ENCODE measurements at places on chromosomes 16 and 17. TPM values are rescaled to one million over a fixed set of nuclear protein-coding genes. Genes with fewer than 3 reads are reported as not detected.

Gene NACA2
- not detected for total RNA-seq

Gene CENPX
- total RNA-seq: 85.2 TPM

Gene MEOX1
- total RNA-seq: not detected

Gene MIEF2
- total RNA-seq: 18.7 TPM

Gene CRLF3
- total RNA-seq: 26.1 TPM

All from endodermal cell (in vitro differentiated cells).